ENCODE measurements at places on chromosomes 13 and 19.

DNA sequence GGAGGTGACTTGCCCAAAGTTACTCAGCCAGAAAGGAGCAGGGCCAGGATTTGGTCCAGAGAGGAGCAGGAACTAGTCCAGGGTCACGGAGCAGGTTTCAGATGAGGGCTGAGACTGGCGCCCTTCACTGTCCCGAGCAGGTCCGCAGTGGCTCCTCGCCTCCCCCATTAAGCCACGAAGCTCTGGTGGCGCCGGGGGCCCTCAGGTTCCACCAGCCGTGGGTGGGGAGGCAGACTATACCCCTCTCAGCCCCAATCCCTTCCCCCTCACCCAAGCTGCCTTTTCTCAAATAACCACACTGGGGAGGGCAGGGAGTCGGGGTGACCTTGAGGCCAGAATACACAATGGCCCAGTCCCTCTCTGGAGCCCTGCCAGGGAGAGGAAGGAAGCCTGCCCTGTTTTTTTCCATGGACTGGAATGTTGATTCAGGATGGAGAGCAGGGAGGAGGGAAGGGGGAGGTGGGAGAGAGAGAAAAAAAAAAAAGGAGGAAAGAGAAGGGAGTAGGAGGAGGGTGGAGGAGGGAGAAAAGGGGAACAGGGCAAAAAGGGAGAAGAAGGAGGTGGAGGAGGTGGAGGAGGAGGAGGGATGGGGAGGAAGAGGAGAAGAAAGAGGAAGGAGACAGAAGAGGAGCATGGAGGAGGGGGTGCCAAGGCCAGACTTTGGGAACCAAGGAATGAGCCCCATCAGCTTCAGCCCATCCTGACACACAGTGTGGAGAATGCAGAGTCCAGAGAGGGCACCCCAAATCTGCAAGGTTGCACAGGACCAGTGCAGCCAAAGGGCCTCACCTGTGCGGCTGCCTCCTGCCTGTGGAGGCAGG, 19.7 kb downstream of the CEACAM16 start:
- DNase-seq: peak; percentile 61

GRCh38 chr19:22832031-22832762, at the start of gene ZNF723:
TSS of gene ZNF723 (plus strand) at chr19:22832291. CDS start at chr19:22832380, 89 bp downstream.
- DNase-seq: no peak

DNA sequence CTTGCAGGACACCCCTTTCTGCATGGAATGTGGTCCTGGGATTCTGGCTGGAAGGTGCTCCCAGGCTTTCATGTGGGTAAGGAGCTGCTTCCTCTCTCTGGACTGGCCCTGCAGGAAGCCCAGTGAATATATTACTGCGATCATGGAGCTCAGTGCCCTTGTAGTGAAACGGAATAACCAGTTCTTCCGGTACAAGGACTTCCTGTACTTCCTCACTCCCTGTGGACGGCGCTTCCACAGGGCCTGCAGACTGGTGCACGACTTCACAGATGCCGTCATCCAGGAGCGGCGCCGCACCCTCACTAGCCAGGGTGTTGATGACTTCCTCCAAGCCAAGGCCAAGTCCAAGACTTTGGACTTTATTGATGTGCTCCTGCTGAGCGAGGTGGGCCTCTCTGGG, 8.0 kb downstream of the CYP4F8 start:
- peak; percentile 38 for DNase-seq

DNA sequence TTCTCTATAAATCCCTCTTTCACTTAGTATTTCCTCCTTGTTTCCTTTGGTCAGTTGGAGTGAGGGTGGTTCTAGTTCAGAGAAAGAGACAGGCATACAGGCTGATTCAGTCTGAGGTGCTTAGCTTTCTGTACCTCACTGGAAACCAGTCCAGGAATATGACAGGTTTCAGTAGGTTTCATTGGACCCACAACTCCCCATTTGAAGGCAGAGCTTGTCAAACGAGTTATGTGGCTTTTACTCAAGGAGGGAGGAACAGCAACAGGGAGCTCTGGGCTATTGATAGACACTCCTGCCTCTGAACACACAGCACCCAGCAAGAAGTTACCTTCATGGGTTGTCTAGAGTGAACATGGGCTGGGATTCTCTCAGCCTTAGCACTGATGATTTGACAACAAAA, 14.5 kb downstream of the ACTN4 start:
- DNase-seq: peak; percentile 91

- no peak for DNase-seq
These were observed 39.1 kb downstream of the TEX26 start for GRCh38 chr13:30971575-30971974.

DNA sequence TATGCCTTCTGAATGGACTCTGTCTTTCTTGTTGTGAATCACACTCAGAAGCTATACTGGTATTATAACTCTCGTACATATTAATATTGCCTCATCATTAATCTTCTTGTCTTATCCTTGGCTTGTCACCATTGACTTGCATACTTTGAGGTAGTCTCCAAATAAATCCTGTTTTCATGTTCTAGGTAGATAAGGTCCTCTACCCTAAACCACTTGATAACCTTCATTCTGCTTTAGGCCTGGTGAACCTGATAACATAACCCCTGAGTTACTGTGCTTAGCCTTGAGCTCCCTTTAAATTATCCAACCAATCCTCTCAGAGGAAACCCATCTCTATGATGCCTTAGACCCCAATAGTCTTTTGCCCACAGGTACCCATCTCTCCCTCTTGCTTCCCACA, 1162.3 kb downstream of the SLITRK1 start:
- DNase-seq: no peak

DNA sequence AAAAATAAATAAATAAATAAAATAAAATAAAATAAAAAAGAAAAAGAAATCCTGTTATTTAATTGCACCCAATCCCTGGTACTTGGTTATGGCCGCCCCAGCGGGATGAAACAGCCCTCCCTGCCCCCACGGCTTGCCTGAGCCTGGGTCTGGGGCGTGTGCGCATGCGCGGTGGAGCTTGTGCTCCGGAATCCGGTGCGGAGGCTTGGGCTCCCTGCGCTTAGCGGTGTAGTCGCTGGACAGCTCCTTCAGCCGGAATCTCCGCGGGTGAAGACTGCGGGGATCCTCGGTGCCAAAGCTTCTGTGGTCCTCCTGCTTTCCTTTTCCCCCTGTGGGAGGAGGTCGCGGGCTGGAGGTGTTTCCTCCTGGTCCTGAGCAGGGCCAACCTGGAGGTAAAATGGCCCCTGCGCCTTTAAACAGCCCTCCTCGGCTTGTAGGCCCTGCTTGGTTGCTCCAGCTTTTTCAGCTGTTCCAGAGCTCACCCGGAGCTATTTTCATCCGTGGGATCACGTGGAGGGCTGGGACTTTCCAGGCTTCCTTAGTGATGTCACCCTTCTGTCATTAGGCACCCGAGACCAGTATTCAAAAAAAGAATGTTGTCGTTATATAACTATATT, at the start of gene PLA2G4C:
Gene PLA2G4C (minus strand): TSS at position 468 of the 617 bp plus-strand sequence. CDS start 4,288 bp downstream, outside the sequence.
- peak; percentile 85 for DNase-seq

DNA sequence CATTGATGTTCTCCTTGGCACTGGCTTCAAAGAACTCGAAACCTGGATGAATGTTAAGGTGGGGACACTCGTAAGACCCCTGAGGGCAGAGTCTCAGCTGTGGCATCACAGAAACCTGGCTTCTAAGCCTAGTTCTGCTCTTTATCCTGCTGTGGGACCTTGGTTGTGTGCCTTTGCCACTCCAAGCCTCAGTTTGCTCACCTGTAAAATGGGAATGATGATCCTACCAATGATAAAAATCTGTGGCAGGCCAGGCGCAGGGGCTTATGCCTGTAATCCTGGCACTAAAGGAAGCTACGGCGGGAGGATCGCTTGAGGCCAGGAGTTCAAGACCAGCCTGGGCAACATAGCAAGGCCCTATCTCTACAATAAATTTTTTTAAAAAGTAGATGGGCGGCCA, 13.9 kb downstream of the RAB3D start:
- DNase-seq: no peak

DNA sequence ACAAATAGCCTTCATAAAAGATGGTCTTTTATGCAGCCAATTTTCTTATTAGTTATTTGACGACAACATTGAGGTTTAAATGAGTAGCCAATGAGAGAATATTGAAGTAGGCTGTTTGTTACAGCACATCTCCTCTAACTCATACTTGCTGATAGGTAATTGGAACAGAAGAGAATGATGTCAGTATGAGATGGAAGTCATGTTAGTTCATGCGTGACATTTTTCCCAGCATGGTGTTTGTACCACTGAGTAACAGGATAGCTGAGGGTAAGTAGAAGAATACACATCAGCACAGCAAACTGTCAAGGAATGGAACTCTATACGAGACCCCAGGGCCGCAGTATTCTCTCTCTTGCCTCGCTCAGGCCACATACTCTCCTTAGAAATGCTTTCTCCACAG, 37.2 kb downstream of the COL4A2 start:
- no peak for DNase-seq

- DNase-seq: peak; percentile 64
These were observed 14.4 kb downstream of the LEUTX start for GRCh38 chr19:39792999-39793546.

GRCh38 chr19:56403261-56403660, 871 bp upstream of the ZNF583 start:
- DNase-seq: no peak

DNA sequence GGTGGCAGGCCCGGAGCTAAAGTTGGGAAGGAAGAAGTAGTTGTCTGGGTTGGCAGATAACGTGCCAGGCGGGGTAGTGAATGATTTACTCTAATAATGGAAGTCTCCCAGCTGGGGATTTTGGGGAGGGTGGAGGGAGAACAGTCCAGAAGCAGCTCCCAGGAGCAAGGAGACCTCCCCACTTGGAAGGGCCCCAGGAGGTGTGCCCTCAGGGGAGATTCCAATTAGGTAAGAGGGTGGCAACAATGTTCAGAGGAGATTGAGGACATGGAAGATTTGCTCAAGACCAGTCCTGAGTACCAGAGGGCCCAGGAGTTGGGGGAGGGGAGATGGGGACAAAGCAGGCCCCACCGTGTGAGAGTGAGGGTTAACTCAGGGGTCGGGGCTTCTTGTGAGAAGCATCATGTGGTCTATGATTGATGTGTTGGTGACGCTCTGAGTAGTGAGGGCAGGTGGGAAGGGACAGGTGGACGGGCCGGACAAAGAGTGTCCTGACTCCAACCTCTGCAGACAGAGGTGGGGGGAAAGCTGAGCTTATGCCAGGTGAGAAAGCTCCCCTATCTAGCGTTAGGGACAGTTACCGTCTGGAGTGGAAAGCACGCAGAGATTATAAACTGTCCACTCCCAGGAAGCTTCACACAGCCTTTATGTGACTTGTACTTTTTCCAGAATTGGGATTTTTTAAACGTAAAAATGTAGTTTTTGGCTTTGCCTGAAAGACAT, 3.5 kb downstream of the SPINT2 start:
- DNase-seq: peak; percentile 16
